Femur (tissue), 1 donor: ENCODE measurements at places on chromosomes 1 and 21.

DNA sequence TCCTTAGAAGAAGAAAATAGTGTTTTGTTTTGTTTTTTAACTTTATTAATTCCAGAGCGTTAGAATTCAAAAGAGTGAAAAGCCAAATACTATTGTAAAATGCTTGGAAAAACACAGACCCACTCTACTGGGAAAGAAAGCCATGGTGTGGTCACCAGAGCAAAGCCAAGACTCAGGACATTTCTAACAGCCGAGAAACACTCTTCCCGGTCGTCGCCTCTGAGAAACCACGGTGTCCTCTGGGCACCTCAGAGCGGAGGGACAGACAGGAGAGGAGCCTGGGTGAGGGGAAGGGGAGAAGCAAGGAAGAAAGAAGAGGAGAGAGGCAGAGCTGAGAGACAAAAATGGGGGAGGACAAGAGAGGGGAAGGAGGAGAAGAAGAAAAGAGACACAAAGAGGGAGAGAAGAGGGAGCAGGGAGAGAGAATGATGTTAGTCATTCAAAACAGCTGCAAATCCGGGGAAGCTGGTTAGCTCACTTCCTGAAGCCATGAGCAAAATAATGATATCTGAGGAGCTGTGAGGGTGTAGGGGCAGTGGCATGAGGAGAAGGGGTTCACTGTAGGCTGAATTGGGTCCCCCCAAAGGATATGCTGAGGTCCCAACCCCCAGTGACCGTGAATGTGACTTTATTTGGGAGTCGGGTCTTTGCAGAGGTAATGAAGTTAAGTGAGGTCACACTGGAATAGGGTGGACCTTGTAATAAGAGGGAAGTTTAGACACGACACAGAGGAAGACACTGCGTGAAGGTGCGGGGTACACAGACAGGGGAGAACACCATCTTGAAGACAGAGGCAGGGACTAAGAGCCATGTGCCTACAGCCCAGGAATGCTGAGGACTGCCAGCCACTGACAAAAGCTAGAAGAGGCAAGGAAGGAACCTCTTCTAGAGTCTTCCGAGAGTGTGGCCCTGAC lies 58.2 kb upstream of the DMRTB1 start:
- DNase-seq, result no peak

DNA sequence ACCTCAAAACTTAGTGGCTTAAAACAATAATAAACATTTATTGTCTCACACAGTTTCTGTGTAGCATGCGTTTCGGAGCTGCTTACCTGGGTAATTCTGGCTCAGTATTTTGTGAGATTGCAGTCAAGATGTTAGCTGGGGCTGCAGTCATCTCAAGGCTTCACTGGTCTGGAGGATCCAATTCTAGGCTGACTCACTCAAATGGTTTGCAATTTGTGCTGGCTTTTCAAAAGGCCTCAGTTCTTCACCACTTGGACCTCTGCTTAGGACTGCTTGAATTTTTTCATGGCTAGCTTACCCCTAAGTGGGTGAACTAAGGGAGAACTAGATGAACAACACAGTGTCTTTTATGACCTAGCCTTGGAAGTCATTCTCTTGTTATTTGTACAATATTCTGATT lies 21.0 kb downstream of the XPR1 start:
- no peak for DNase-seq

GRCh38 chr1:2350501-2350900 lies 40.9 kb downstream of the MORN1 start:
- peak; percentile 17 for DNase-seq

DNA sequence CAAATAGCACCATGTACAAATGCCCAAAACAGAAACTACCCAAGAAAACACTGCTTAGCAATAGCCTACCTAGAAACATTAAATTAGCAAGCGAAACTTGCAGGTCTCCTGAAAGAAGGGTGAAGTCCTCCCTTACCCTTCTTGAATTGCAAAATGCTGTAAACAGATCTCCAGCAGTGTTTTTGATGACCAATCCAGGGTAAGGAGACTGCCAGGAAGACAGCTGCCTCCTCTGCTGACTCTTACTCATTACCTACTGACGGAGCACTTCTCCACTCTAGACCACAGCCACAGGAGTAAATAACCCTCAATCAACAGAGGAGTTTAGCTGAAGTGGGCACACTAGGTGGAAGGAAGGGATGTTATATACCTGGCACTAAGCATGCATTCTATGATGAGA lies 32.2 kb upstream of the GADD45A start:
- no peak for DNase-seq

- DNase-seq, result no peak
These were observed 738 bp downstream of the LURAP1 start for GRCh38 chr1:46203738-46204405.
